AG08395 (cell line): ENCODE measurements at places on chromosomes 5 and 9.

GRCh38 chr5:116750631-116751580, 176.3 kb upstream of the SEMA6A start:
- no peak for DNase-seq

- no peak for DNase-seq
Observed at GRCh38 chr9:83154821-83155220, 91.9 kb upstream of the RASEF start.

- DNase-seq, result peak; percentile 37
Observed at GRCh38 chr5:145903867-145904266, 31.1 kb upstream of the GRXCR2 start.

DNA sequence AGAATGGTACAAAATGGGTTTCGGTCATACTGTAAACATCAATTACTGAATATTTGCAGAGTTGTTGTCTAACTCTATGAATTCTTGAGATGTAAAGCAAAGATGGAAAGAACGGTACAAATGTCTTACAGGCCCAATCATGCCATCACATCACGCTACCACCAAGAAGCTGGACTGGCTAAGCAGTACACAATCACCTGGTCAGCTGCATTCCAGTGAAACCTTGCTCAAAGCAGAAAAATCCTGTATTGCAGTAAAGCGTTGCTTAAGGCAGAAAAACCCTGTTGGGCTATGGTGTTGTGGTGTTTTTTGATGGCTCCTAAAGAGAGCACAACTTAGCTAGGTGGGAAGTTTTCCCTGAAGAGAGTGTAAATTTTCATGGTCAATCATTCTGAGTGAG, 112.6 kb upstream of the RASA1 start:
- no peak for DNase-seq

- DNase-seq, result no peak
Observed at GRCh38 chr5:139964266-139964993, 78.7 kb downstream of the NRG2 start.

DNA sequence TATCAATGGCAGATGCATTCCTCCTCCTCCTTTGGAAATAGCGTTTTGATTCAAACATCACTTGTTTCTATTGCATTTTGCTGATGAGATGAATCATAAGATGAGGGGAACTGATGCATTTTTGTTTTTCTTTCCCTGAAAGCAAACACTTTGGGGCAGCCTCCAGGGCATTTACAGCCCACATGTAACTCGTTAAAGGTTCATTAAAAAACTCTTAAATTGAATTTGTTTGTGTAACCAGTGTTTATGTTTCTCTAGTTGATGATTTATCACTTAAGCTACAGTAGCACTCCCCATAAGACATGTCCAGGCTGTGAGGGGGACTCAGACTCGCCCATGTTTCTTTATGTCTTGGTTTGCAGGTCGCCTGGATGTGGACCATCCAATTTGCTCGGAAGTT, 246.1 kb upstream of the ANKH start:
- DNase-seq, result no peak

- DNase-seq, result peak; percentile 9
Observed at GRCh38 chr5:110726249-110727024, at the start of gene TMEM232. Gene TMEM232, minus strand, starts transcription at chr5:110726671. Its CDS starts 59,319 bp downstream, at chr5:110667352.

DNA sequence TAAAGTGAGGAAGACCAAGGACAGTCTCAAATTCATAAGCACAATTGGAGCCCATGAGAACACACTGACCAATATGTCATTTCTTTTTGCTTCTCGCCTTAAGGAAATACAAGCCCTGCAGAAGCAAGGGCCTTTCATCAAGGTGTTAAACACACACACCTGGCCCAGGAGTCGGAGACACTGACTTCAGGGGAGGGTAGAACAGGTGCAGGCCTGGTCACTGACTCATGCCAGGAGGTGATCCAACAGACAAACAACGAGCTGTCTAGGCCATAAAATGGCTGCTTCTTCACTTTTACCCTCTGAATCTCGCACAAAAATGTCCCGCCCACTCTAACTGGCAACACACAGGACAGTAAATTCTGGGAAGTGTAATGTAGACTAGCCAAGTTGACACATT, 62.7 kb downstream of the RGMB start:
- no peak for DNase-seq

- peak; percentile 29 for DNase-seq
Observed at GRCh38 chr9:99635032-99635431, 186.7 kb upstream of the NR4A3 start.

GRCh38 chr5:66739021-66739420, 142.8 kb downstream of the MAST4 start:
- DNase-seq, result no peak

- no peak for DNase-seq
Observed at GRCh38 chr9:34579104-34579807, 10.3 kb downstream of the CNTFR start.

DNA sequence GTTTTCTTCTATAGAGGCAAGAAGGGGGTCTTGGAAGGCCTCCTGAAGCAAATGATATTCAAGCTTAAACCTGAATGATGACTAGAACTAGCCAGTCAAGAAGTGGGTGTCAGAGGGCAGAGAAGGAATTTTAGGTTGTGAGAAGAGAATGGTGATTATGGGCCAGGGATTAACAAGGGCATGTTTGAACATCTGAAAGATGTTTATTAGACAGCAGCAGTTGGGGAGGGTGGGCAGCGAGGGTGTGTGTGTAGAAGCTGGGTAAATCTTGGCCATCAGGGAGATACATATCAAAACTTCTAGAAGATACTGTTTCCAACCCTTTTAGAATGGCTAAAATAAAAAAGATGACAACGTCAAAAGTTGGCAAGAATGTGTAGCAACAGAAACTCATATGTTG, 54.5 kb downstream of the MAN2A1 start:
- no peak for DNase-seq

- DNase-seq, result no peak
Observed at GRCh38 chr5:124869426-124870033, 123.1 kb upstream of the ZNF608 start.

- DNase-seq, result no peak
Observed at GRCh38 chr9:76351006-76351405, 43.2 kb downstream of the RFK start.

GRCh38 chr5:1526190-1526631, 2.5 kb upstream of the LPCAT1 start:
- no peak for DNase-seq

- no peak for DNase-seq
Observed at GRCh38 chr9:136116360-136117098, 2.1 kb downstream of the TMEM250 start.

- DNase-seq, result no peak
Observed at GRCh38 chr9:76023715-76024195, 133.3 kb downstream of the PCSK5 start.

GRCh38 chr9:96186591-96187011, 115.4 kb downstream of the HSD17B3 start:
- DNase-seq, result peak; percentile 19

DNA sequence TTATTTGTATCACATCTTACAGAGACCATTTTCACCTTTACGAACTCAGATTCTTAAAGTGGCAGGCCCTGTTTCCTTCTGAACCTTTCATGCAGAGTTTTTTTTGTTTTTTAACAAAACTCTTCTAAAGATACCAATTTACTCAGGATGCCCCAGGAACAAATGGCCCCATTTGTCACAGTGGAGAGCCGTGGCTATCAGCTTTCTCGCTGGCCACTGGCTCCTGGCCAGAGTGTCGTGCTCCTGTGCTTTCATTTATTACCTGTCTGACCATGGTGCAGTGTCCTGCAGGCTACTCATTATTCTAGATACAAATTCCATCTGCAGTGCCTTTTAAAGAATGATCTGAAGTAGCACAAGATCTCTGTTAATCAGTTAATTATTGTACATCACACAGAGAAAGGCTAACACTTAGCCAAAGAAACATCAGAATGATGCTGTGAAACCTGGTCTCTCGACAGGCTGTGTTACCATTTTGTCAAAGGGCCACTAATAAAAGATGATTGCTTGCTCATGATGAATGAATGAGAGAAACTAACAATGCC, 27.8 kb downstream of the ADRA1B start:
- no peak for DNase-seq

GRCh38 chr9:27487927-27488326, 36.2 kb upstream of the IFNK start:
- DNase-seq, result no peak

DNA sequence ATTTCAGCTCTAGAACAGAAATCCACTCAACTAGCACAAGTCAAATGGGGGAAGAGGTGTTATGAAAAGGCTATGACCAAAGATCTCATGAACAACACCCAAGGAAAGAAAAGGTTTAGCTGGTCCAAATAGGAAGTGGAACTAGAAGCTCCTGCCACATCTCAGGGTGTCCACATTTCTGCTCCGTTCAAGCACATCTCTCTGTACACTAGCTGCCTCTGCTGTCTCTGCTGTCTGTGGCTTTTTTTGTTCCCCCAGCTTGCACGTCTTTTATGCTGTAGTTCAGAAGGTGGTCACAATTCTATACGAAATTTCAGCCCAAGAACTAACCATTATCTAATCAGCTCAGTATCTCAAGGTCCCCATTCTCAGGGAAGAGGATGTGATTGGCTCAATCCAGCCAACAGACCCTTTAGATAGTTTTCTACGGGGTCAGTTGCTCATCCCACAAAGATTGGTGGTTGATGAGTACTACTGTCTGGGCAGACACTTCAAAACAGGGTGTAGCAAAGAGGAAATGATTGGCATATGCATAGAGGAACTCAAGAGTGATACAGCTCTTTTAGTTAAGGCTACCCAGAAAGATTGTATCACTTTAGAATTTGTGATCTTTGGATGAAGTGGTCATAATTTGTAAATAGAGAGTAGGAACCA, 44.0 kb downstream of the FANCC start:
- DNase-seq, result no peak

GRCh38 chr5:144042156-144042555, 128.3 kb downstream of the YIPF5 start:
- DNase-seq, result no peak

DNA sequence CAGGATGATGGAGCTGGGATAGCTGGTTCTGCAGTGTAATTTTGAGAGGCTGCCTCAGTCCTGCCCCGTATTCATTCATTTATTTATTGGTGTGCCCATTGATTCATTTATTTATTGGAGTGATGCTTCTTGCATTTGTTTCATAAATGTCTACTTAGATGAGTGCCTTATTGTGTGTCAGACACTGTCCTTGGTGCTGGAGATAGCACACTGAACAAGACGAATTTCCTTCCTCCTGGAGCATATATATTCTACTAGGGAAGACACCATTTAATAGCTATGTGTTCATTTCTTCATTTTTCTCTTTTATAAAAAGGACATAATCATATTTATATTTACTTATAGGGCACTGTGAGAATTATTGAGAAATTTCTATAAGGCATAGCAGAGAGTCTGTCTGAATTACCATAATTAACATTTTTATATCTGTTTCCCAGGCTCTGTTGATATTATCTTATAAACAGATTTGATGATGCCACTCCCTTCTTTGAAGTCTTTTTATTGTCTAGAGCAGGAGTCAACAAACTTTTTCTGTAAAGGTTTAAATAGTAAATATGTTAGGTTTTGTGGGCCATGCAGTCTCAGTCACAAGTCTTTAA, 433.9 kb upstream of the ZNF608 start:
- no peak for DNase-seq

DNA sequence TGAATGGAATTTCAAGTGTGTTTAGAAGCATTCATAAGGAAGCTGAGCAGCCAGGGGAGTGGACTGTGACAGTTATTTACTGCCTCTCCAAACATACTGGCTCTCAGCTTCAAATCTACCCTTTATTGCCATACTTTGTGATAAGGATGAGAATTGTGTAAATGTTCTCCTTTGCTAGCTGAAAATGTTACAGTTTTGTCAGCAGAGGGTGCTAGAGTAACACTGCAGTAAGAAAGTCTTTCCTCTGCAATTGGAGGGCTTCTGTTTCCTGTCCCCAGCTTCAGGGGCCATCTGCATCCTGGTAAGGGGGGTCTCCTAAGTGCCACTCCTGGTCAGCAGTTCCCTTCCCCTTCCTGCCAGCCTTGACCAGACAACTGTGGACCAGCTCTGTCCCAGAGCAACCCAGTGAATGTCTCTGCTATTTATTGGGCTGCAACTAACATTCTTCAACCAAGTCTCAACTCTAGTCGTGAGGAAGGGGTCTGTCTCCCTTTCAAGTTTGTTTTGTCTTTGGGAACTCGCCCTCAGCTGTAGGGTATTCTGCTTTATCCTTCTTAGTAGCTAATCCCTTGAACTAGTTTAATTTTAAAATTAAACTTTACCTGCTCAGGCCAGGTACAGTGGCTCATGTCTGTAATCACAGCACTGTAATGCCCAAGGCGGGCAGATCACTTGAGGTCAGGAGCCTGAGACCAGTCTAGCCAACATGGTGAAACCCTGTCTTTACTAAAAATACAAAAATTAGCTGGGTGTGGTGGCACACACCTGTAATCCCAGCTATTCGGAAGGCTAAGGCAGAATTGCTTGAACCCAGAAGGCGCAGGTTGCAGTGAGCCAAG, 45.3 kb downstream of the RAPGEF6 start:
- peak; percentile 65 for DNase-seq

DNA sequence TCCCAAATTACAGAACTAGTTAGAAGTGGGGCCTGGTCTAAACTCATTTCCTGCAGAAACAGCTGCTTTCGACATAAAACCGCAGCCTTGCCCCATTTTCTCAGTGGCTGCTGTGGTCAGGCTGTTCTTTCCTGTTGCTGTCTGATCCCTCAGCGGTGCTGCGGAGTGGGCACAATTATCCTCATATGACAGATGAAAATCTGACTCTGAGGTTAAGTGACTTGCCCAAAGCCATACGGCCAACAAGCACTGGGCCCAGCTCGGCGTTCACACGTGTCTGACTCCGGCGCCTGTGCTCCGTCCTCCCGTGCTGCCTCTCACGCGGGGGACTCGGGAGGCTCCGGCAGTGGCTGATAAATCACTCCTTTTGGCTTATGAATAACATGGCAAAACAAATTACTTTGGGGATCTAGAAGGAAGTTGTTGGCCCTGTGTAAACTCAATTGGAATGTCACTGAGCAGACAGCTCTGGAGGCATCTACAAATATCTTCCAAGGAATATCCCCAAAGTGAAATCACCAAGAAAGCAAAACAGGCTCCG, 142.6 kb upstream of the LMX1B start:
- DNase-seq, result no peak

DNA sequence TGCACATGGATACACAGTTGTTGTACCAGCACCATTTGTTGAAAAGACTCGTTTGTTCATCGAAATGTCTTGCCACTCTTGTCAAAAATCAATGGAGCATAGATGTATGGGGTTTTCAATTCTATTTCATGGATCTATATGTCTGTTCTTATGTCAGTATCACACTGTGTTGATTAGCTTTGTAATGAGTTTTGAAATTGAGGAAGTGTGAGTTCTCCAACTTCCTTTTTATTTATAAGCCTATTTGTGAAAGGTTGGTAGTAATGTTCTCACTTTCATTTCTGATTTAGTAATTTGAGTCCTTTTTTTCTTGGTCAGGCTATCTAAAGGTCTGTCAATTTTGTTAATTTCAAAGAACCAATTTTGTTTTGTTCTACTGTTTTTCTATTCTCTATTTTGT, 26.1 kb downstream of the ZNF510 start:
- DNase-seq, result no peak

DNA sequence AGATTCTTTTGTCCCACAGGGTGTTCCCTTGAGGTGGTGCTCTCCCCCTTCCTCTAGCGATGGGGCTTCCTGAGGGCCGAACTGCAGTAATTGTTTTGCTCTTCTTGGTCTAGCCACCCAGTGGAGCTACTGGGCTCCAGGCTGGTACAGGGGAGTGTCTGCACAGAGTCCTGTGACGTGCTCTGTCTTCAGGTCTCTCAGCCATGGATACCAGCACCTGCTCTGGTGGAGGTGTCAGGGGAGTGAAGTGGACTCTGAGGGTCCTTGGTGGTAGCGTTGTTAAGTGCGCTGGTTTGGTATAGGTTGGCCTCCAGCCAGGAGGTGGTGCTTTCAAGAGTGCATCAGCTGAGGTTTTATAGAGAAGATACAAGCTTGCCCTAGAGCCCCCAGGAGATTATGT, 20.4 kb upstream of the CEP72 start:
- no peak for DNase-seq

GRCh38 chr5:130164966-130165365, 260.7 kb downstream of the CHSY3 start:
- peak; percentile 2 for DNase-seq
